EH (cell line): ENCODE measurements at places on chromosomes 3 and 15.

DNA sequence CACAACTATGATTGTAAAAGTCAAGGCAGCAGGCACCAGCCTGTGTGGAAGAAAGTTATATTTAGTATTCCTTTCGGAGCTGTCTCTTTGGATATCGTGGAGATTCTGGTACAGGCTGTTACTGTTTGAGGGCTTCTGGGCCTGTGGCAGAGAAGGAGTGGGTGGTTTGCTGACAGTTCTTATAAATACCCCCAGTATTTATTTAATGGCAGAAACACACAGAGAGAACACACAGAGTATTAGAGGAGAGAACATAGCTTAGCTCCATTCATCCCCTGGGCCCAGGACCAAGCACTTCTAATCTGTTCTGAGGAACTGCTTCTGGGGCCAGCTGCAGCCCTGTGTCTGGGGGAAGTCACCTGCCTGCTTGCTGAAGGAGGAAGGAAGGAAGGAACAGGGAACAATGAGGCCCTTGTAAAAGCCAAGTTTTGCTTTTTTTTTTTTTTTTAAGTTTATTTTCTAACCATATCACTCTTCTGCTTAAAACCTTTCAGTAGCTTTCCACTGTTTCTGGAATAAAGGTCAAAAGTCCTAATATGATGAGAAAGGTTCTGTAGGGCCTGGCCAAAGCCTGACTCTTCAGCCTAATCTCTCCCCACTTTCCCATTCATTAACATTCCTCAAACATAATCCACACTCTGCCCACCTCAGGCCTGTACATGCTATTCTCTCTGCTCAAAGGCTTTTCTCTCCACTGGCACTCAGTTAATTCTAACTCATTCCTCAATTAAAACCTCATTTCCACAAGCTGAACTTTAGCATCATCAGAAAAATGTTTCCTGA, 11.8 kb upstream of the PP2D1 start:
- no peak for DNase-seq

DNA sequence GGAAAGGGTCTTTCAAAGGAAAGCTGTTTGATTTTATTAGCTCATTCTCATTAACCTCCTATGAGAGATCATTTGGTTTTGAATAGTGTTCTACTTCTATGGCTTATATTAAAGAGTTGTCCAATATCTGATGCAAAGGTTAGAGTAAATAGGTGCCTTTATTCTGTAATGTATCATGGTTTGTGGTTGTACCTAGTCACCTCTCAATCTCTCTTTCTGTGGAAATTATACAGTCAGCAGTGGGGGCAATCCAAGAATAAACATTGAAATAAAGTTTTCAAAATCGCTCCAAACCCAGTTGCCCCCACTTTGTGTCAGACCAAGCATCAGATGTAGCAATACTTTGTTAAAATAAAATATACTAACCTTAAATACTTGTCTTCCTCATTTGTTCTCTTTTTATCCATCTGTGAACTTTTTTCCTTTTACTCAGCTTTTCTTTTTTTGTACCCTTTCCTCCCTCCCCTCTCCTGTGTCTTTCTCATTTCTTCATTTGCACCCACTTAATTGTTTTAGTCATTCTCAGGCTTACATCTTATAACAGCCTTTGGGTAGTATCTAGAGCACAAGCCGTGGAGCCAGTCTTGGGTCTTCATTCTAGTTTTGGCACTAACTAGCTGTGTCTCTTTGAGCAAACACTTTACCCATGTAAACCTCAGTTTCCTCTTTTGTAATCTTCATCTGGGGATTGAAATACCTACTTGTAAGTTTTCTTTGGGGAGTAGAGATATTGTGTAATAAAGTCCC, 16.7 kb downstream of the CMSS1 start:
- DNase-seq: no peak

DNA sequence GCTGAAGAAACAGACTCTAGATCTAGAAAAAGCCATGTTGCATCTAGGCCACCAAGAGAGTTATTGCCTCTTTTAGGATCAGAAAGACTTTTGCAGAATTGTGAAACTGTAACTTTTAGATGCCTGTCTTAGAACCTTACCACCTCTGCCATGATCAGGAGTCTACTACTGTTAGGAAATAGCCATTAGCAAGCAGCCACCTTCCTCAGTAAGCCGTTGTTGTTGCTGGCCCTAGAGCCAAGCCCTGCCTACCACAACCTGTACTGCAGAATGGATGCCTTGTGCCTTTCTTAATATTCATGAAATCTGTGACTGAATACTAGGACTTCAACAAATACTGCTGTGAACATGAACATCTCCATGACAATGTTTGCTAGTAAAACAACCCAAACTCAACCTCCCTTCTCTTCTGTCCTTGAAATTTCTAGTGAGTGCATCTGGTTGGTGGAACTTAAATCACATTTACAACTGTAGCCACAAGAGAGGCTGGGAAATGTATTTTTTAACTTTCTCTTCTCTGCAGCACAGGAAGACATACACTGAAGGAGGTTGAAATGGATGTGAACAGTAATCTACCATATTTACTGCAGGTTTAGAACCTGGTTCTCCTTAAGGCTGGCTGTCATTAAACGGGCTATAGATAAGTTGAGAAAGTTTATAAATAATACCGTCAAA, 20.7 kb downstream of the RASA2 start:
- DNase-seq: no peak

DNA sequence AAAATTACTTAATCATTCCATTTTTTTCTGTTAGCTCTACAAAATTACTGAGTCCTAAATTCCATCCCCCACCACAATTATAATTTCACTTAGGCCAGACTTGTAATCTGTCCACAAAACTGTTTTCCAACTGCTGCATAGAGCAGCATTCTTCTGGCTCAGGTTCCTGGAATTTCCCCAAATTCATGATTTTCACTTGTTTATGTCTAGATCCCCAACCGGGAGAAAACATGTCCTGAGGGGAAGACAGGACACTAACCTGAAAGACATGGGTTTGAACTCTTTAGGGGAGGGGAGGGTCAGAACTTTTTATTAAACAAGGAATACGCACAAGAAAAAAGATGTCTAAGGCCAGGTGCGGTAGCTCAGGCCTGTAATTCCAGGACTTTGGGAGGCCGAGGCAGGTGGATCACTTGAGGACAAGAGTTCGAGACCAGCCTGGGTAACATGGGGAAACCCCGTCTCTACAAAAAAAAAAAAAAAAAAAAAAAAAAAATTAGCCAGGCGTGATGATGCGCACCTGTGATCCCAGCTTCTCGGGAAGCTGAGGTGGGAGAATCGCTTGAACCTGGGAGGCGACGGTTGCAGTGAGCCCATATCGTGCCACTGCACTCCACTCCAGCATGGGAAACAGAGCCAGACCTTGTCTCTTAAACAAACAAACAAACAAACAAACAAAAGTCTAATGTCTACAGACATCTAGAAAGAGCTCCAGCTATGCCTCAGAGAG, 1.5 kb downstream of the ETFA start:
- DNase-seq: peak; percentile 51

- DNase-seq: no peak
These were observed 1.5 kb upstream of the CACNA2D3 start for GRCh38 chr3:54120657-54121413.

GRCh38 chr3:104987859-104988258, 378.9 kb upstream of the ALCAM start:
- peak; percentile 8 for DNase-seq

GRCh38 chr3:193828477-193828876, 235.5 kb downstream of the OPA1 start:
- DNase-seq: no peak

DNA sequence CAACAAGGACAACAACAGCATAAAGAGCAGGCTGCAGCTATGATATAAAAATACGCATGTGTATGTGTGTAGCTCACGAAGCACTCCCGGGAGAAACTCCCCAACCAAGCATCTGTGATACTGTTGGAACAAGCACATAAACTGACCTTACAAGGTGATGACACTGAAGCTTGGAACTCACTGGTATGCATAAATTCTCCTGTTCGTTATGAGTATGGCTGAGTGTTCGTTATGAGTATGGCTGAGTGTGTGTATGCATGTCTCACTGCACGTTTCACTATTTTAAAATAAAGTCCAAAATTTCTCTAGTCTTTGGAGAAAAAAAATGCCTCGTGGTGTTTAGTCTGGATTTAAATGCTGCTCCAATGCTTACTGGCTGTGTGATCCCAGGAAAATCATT, 256.8 kb downstream of the RORA start:
- peak; percentile 96 for DNase-seq

- no peak for DNase-seq
These were observed 8.3 kb downstream of the PSTPIP1 start for GRCh38 chr15:77002954-77003912.

DNA sequence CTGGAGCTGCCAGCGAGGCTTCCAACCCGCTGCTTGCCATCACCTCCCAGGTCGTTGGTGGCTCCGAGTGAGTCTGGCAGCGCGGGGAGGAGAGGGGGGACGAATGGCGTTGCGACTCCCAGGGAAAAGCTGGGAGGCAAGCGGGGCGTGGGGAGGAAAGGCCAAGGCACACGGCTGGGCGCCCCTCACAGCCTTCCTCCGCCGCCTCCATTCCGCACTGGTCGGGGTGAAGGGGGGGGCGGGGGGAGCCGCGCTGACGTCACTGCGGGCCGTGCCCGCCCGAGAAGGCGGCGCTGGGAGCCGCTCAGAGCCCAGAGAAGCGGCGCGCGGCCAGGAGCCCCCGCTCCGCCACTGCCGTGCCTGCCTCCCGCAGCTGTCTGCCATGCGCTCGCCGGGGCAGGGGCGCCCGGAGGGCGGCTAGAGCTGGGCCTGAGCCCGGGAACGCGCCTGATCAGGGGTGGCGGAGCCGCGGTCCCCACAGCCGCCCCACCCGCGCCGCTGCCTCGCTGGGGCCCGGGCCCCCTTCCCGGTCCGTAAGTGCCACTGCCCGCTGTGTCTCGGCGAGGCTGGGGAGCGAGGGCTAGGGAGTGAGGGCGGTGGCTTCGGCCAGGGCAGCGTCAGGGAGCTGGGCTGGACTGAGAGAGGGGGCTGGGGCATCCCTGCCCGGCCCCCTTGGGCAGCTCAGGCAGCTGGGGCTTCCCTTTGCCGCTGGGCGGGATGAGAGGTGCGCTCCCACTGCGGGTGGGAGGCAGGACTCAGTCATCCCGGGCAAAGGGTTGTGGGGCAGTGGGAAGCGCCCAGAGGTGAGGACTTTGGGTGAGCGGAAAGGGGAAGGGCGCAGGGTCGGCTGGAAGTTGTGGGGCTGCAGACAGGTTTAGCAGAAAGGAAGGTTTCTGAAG, 27.8 kb upstream of the POLG start:
- DNase-seq: no peak

GRCh38 chr15:72475674-72476073, 1.5 kb downstream of the ARIH1 start:
- DNase-seq: no peak
